Germinal center (tissue), 1 donor: ENCODE measurements at places on chromosomes 5 and 9.

- no peak for DNase-seq
Measured at GRCh38 chr5:2759696-2760461, 8.4 kb upstream of the IRX2 start.

DNA sequence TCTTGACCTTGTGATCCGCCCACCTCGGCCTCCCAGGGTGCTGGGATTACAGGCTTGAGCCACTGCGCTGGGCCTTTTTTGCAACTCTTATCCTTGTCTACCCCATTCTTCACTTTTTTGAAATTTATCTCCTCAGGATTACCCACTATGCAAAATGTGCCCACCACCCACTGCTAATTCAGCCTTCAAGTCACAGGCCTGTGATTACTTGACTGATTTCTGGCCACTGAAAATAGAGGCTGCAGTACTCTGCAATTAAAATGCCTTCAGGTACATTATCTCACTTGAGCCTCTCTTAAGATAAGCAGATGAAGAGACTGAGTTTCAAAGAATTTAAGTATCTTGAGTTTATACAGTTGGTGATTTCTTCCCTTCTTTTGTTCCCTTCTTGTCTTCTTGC lies 112.4 kb upstream of the SPATA31D4 start:
- no peak for DNase-seq

- DNase-seq = no peak
Measured at GRCh38 chr5:180170106-180170809, 38.8 kb downstream of the RASGEF1C start.

DNA sequence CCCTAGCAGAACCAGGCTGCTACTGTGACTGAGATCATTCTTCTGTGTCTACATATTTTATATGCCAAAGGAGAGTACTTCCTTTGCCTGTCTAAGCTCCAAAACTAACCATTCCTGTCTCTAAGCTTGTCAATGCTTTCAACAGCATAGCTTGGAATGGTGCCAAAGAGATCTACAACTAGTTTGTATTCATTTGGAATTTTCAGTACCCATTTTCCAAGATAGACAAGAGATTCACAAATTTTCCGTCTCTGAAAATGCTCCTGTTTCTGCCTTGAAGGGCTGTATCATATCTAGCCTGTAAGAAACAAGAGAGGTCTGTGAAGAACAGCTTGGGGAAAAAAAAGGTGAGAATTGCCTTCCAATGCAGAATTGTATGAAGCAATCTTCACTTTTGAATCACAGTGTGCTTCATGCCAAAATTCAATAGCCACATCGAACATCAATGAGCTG lies 334.4 kb upstream of the ACTBL2 start:
- no peak for DNase-seq

GRCh38 chr9:35771075-35771433 lies 17.0 kb upstream of the MSMP start:
- no peak for DNase-seq

DNA sequence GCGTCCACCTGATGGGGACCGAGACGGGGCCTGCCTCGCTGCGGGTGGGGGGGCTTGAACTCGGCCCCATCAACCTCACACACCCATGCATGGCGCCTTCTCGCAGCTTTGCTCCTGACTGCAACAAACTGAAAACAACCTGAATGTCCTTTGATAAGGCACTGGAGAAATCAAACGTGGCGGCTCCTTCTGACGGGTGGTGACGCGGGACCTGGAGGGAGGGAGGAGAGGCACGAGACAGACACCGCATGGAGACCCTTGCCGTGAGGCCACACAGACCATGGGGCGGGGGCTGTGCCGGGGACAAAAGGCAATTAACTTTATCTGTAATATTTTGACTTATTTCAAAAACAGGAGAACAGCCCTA lies 48.6 kb downstream of the NACC2 start:
- DNase-seq = no peak

- DNase-seq = no peak
Measured at GRCh38 chr9:110949081-110949480, 89.2 kb downstream of the LPAR1 start.

DNA sequence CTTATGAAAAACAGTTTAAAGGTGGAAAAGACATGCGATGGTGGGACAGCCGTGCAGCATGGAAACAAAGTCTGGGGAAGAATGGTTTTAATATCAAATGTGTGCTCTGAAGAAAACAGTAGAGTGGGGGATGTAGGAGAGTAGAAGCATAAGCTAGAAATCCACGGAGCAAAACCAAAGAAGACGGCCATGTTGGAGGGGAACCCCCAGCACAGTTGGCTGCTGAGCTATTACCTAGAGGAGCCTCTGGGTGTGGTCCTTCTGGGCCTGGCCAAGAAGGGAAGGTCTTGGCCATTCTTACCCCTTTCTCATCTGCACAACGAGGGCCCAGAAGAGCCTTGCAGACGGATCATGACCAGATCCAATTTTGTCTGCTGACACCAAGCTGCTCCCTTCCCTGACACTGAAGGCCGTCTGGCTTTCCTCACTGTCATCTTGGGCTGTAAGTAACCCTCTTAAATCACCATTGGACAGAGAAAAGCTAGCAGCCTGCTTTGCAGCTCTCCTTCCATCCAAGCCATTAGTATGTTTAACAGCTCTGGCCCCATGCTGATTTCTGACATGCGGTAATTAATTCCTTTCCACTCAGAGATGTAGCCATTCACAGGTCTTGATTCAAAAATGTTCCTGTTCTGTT lies 189.5 kb downstream of the SEC61B start:
- DNase-seq = no peak

DNA sequence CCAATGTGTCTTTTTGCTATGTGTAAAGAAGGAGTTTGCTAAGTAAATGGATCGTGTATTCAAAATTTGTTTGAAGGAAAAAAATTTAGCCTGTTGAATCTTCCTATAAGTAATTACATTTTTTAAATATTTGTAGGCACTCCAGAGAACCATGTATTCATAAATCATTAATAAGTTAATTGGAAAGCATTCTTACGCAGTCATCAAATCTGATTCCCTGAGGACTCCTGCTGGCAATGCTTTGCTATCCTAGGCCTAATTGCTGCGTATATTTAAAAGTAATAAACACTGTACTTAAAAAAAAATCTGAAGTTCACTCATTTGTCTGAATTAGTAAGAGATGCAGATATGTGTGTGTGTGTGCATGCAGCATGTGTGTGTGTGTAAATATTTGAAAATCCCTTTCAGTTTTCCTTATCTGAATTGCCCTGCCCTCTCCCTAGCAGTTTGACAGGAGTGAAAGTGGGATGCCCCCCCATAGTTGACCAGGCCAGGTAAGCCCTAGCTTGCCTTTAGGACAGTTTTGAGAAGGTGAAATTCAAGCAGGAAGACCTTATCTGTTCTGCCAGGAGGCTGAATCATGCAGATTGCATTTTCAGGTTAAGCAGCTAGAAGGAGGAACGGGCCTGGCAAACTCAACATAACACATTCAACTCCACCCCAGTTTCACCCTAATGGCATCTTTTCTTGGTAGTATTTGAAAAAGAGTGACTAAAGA lies 81.2 kb upstream of the DNAH5 start:
- no peak for DNase-seq

DNA sequence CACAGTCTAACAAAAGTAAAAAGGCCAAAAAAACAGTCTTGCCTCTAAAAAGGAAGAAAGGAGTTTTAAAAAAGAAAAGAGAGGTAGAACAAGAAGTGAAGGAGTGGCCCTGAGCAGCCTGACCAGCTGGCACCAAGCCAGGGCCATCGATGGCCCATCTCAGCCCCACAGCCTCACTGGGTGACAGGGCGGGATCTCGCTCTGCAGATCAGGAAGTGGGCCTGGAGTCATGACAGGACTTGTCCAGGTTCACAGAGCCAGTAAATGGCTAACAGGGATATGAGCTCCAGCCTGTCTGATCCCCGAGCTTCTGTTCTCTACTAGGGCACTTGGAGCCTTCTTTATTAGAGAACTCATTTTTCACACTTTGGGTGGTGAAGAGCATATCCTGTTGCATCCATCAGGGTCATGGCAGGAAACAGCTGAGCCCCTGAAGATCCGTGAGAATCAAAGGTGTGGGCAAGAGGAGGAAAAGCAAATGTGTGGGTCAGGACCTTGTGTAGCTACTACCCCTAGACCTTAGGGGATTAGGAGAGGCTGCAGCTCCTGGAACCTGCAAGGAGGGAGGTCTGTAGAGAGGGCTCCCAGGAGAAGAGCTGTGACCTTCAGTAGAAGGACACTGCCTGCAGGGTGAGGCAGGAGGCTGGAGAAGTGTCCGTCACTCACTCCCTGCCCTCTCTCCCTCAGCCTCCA lies 299.0 kb upstream of the MSX2 start:
- DNase-seq = no peak

- no peak for DNase-seq
Measured at GRCh38 chr5:14204011-14204670, 61.0 kb downstream of the TRIO start.

DNA sequence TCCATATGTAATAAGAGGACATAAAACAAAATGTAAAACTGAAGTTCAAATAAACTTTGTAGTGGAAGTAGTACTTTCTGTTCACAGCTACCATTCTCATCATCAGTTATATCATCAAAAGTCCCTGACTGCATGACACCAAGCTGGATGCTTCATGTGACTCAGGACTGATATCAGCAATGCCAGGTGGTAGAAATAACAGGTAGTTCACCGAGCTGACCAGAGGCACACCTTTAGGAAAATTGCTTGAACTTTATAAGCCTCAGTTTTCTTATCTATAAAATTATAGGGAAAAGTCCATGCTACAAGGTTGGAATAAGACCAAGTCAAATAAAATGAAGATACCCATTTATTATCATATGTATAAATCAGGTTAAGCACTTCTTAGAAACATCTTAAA lies 124.9 kb upstream of the PTGER4 start:
- DNase-seq = no peak

GRCh38 chr5:9851458-9851857 lies 221.3 kb upstream of the TAS2R1 start:
- no peak for DNase-seq

GRCh38 chr5:160506006-160507004 lies 84.7 kb downstream of the PTTG1 start:
- peak; percentile 39 for DNase-seq

GRCh38 chr9:83281306-83282255 lies 218.6 kb upstream of the RASEF start:
- DNase-seq = no peak
